ENCODE measurements at places on chromosomes 5 and 9.

GRCh38 chr5:148014276-148014675 is 49.5 kb upstream of the SPINK5 start:
- DNase-seq: no peak

DNA sequence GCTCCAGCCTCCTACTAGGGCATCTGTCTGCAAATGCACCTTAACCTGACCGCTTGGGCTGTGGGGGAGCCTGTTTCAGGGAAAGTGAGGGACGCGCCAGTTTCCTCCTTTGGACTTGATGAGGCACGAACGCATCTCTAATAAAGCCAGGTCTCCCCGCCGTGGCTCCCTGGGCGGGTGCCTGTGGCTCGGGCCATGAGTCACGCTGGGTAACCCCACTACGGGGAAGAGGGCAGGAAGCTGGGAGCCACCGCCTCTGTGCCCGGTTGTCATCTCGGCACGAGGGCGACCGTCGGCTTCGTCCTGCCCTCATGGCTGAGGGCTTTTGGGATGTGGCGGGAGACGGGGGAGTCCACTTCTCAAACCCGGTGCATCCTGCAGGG is 12.1 kb downstream of the NOTCH1 start:
- no peak for DNase-seq

DNA sequence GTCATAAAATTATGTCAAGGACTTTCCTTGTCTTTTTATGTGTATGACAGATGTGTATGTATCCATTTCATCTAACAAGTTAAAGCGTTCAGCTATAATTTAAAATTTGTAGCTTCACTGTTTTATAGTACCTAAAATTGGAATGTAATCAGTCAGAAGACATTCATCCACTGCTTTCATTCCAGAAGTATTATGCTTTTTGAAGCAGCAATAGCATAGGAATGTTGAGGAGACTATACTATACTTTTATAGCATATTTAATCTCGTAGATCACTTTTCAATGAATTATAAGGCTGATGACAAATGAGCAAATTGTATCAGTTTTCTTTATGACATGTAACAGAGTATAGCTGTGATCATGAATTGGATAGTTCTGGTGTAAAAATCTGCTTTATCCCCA is 6.9 kb downstream of the PCDHGA12 start:
- no peak for DNase-seq

- no peak for DNase-seq
These were observed 150.5 kb downstream of the YTHDC2 start for GRCh38 chr5:113663879-113664541.

GRCh38 chr5:62578540-62578939 is at the start of gene LRRC70:
TSS of gene LRRC70 (plus strand) at chr5:62578819. CDS start at chr5:62579439, 620 bp downstream.
- DNase-seq: no peak

DNA sequence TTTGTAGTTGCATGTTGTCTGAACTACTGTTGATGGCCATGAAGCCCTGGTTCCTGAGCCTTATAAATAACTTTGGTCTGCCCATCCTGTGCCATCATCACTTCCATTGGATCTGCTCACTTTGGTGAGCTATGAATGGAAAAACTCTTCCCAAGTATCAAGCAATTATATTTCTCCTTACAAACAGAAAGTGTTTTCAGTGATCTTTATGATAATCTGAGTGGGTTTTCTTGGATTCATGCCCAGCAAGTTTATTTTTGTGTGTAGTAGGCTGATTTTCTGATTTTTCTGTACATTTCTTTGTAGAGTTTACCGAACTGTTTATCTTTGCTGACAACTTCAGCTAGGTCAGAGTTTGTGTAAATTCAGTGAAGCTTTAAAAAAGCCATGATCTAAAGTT is 31.0 kb downstream of the CAMK4 start:
- DNase-seq: no peak

DNA sequence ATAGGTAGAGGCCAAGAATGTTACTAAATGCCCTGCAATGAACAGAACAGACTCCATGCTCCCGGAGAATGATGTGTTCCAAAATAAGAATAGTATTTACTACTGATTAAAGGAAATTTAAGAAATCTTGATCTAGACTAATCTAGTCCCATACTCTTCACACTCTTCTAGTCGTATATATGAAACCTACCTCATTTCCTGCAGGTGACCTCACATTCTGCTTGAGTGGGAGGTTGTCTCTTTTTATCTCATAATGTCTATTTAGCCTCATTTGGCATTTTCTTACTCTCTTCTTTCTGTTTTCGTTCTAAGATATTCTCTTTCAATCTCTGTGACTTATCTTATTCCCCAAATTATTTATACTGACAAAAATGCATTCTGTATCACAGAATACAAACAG is 9.2 kb upstream of the SHOC1 start:
- DNase-seq: no peak

- no peak for DNase-seq
These were observed 14.8 kb downstream of the LVRN start for GRCh38 chr5:115977096-115977495.

- DNase-seq: peak; percentile 21
These were observed 99.0 kb downstream of the GTF3C4 start for GRCh38 chr9:132768932-132769905.

DNA sequence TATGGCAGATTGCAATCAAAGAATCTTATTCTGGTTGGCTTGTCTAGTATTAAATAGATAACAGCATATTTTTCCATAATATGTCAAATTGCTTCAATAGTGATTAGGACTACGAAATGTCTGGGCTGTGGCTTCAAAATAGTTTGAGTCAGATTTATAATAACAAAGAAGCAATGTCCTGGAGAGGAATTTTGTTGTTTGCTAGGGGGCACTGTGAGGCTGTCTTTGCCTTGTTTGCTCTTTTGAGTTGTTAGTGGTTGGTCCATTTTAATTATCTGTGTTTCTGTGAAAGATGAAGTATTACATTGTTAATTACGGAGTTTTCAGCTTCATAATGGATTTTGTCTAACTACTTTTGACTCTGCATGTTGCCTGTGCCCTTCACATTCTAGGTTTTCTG is 713.6 kb downstream of the TLE4 start:
- DNase-seq: no peak

DNA sequence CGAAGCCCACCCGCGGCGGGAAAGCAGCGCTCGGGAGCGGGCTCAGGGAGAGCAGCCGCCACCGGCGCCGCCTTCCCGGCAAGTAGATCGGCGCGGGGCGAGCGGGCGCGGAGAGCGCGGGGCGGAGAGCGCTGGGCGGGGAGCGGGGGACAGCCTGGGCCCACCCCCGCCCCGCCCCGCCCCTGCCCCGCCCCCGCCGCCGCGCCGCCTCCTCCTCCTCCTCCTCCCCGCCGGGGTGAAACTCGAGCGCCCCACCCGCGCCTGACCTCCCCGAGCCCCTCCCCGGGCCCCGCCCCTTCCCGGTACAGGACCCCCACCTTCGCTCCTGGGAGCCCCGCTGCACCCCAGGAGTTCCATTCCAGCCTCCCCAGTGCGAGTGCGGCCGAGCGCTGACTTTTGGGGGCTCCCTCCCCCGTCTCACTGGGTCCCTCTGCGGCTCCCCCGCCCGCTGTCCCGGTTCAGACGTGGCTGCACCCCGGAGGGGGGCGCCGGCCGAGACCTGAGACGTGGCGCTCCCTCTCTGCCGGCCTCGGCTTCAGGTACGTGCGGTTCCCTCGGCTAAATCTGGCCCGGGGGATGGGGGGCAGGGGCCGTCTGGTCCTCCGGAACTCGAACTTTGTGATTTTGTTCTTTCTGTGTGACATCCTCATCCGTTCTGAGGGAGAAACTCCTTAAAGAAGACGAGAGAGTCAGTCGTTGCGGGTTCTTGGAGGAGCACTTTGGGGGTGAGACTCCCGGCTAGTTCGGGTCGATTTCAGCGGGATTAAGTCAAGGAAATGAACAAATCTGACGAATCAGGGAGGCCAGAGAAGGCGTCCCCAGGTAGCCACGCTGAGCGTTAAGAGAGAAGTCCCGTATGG is at the start of gene SEMA5A:
Gene SEMA5A, minus strand, starts transcription at position 84 of the 860 bp plus-strand sequence. CDS start 166,129 bp downstream, outside the sequence.
- no peak for DNase-seq

- DNase-seq: peak; percentile 6
These were observed 61.8 kb upstream of the CEMIP2 start for GRCh38 chr9:71830153-71830552.

- DNase-seq: no peak
These were observed 9.8 kb downstream of the LURAP1L start for GRCh38 chr9:12784461-12785259.

GRCh38 chr5:174514983-174515394 is 209.4 kb upstream of the MSX2 start:
- peak; percentile 6 for DNase-seq

- DNase-seq: no peak
These were observed 213.4 kb upstream of the DMAC1 start for GRCh38 chr9:8012986-8013385.

DNA sequence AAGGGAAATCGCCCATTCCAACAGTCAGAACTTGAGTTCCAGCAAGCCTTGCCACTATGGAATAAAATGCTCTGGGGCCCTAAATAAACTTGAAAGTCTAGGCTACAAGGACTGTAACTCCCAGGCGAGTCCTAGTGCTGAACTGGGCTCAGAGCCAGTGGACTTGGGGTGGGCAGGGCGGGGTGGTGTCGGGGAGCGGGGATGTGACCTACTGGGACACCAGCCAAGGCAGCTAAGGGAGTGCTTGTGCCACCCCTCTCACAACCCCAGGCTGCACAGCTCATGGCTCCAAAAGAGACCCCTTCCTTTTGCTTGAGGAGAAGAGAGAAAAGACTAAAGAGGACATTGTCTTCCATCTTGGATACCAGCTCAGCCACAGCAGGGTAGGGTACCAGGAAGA is 61.5 kb downstream of the MEIKIN start:
- DNase-seq: no peak

- DNase-seq: no peak
These were observed 602.6 kb downstream of the SEMA5A start for GRCh38 chr5:8943301-8943700.

DNA sequence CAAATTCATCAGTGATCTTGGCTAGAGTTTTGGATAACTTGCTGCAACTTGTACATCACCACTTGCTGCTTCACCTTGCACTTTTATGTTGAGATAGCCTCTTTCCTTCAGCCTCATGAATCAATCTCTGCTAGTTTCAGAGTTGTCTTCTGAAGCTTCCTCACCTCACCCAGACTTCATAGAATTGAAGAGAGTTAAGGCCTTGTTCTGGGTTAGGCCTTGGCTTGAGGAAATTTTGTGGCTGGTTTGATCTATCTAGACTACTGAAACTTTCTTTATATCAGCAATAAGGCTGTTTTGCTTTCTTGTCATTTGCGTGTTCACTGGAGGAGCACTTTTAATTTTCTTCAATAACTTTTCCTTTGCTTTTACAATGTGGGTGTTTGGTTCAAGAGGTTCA is 12.8 kb downstream of the FER start:
- DNase-seq: no peak

GRCh38 chr5:91301106-91301846 is 81.8 kb downstream of the ARRDC3 start:
- no peak for DNase-seq

GRCh38 chr9:132042324-132042723 is 37.3 kb downstream of the MED27 start:
- no peak for DNase-seq

- DNase-seq: no peak
These were observed 31.8 kb downstream of the ERMP1 start for GRCh38 chr9:5800969-5801738.

DNA sequence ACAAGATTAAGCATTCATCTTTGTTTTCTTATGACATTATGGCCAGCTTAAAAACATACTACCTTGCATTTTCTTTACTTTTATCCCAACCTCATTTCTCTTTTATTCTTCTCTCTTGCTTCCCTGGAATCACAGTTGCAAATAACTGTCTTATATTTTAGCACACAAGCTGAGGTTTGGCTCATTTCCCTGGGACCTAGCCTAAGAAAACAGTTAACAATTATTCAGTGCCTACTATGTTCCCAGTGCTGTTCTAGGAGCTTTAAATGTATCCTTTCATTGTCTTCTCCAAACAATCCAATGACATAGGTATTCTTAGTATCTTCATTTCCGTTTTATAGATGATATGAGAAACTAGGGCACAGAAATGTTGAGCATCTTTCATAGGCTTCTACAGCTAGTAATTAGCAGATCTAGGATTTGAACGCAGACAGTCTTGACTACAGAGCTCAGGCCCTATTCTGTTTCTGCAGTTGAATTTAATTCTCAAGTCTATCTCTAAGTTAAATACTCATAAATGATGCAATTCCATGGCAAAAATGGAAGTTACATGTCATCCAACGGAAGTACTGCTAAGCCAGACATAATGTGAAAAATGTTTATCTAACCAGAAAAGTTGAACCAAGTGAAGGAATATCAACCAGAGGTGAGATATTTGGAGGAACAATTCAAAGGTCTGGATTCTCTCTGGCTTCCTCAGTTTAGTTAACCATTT is 52.3 kb upstream of the MTAP start:
- DNase-seq: no peak

DNA sequence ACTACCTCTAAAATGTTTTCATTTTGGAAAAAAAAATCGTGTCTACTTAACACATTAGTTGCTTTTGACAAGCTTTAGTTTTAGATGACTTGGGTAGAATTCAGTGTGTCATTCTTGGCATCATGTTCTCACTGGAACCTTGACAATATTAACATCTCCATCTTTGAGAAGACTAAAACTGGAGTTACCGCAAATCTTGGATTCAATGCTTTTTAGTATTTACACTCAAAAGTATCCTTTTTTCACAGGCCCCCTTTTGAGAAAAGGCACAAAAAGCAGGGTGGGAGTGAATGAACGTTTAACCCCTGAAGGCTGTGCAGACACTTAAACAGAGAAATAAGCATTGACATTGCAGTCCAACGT is 549.1 kb downstream of the CSNK1G3 start:
- no peak for DNase-seq

- no peak for DNase-seq
These were observed 60.0 kb downstream of the SNX18 start for GRCh38 chr5:54577528-54577927.

- no peak for DNase-seq
These were observed 123.4 kb upstream of the APC start for GRCh38 chr5:112614285-112614684.

DNA sequence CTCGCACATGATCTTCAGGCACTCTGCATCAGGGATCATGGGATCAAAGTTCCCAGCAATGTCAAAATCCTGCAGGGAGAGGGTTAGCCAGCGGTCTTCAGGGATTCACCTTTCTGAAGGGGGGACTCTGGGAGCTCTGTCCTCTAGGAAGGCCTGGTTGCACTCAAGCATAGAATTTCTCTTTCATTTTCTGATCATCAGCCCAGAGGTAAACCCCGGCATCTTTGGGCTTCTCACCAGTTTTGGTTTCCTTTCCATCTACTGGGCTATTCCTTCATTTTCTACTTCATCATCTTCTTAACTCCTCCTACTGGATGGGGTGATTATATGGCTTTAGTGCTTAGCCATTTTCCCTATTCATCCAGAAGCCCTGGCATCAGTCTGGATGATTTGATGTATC is 4.6 kb upstream of the DND1 start:
- DNase-seq: no peak

GRCh38 chr5:59609501-59610265 is 283.8 kb downstream of the PDE4D start:
- DNase-seq: no peak

- no peak for DNase-seq
These were observed 51.6 kb downstream of the ADAM19 start for GRCh38 chr5:157523976-157524375.

DNA sequence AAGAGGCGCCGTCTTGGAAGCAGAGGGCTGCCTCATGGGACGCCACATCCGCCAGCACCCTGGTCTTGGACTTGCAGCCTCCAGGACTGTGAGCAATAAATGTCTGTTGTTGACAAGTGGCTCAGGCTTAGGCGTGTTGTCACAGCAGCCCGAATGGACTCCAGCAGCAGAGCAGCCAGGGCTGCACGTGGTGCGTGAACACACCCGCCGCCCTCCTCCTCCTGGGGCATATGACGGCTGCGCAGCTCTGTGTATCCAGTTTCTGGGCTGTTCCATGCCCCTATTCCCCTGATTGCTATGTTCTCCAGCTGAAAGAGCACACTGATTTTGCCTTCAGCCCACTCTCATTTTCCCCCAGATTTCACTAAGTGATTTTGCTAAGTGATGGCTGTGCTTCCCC is 36.0 kb upstream of the CLPTM1L start:
- no peak for DNase-seq
